ENCODE measurements at places on chromosomes 2 and 18. TPM values are rescaled to one million over a fixed set of nuclear protein-coding genes. Genes with fewer than 3 reads are reported as not detected.

DNA sequence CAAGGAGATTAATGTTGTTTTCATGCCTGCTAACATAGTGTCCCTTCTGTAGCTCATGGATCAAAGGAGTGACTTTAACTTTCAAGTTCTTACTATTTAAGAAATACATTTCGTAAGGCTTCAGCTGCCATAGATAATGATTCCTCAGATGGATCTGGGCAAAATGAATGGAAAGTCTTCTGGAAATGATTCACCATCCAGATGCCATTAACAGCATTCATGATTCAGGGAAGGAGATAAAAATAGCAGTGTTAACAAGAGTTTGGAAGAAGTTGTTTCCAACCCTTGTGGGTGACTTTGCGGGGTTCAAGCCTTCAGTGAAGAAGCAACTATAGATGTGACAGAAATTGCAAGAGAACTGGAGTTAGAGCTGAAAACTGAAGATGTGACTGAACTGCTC lies 17.0 kb downstream of the VRK2 start:
- DNase-seq, result no peak
- H3K4me3 ChIP-seq, result no peak overlapping the region
- peak overlapping the region; percentile 4 for H3K27ac ChIP-seq
- peaks cover 22% of the 10 kb centered on the region for H3K4me1 ChIP-seq

Gene GPR45
- total RNA-seq, result not detected

Gene KRTCAP3
- total RNA-seq, result 5.9 TPM

Gene SOX11
- total RNA-seq, result not detected

Gene ZNF236
- 25.7 TPM for total RNA-seq

Gene ALKAL2
- not detected for total RNA-seq

DNA sequence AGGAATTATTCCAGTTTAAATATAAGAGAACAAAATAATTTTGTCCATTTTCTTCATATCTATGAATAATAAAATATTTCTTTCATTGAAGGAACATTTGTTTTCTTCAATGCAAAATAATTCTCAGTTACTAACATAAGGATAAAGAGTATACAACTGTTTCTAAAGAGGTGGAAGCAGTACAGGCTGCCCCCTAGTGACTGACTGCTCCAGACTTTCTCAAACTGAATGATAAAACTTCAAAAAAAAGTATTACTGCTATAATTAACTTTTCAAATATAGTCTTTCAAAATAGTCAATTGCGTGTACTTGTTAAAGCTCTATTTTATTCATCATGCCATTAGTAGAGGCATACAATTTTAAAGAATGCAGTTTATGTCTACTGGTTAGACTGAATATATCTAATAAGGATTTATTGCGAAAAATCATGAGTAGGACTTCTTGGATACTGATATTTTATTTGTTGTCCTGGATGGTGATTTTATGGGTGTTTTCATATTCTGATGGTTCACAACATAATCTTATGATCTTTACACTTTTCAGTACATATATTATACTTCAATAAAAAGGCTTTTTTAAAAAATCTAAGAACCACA lies 100.1 kb downstream of the WDPCP start:
- H3K27me3 ChIP-seq, result no peaks in the 10 kb centered on the region
- peak; percentile 39 for DNase-seq
- no peaks in the 10 kb centered on the region for H3K36me3 ChIP-seq
- H3K4me1 ChIP-seq, result no peaks in the 10 kb centered on the region
- H3K27ac ChIP-seq, result no peak overlapping the region

Gene CLEC4F
- total RNA-seq, result not detected

GRCh38 chr18:45751766-45752165 lies 27.8 kb downstream of the SLC14A1 start:
- no peak overlapping the region for H3K4me3 ChIP-seq
- no peak overlapping the region for H3K27ac ChIP-seq
- H3K36me3 ChIP-seq, result no peaks in the 10 kb centered on the region
- H3K27me3 ChIP-seq, result peaks cover 17% of the 10 kb centered on the region
- H3K4me1 ChIP-seq, result no peaks in the 10 kb centered on the region
- no peak for DNase-seq

- H3K27ac ChIP-seq, result no peak overlapping the region
- DNase-seq, result no peak
- H3K4me1 ChIP-seq, result no peaks in the 10 kb centered on the region
- no peaks in the 10 kb centered on the region for H3K36me3 ChIP-seq
- peaks cover 6% of the 10 kb centered on the region for H3K27me3 ChIP-seq
These were observed 171.3 kb downstream of the TMEM18 start for GRCh38 chr2:505941-506340.

- H3K27me3 ChIP-seq, result no peaks in the 10 kb centered on the region
- H3K27ac ChIP-seq, result no peak overlapping the region
- no peak for DNase-seq
- no peak overlapping the region for H3K4me3 ChIP-seq
- no peaks in the 10 kb centered on the region for H3K4me1 ChIP-seq
These were observed 392.8 kb upstream of the MEIS1 start for GRCh38 chr2:66041902-66042657.

DNA sequence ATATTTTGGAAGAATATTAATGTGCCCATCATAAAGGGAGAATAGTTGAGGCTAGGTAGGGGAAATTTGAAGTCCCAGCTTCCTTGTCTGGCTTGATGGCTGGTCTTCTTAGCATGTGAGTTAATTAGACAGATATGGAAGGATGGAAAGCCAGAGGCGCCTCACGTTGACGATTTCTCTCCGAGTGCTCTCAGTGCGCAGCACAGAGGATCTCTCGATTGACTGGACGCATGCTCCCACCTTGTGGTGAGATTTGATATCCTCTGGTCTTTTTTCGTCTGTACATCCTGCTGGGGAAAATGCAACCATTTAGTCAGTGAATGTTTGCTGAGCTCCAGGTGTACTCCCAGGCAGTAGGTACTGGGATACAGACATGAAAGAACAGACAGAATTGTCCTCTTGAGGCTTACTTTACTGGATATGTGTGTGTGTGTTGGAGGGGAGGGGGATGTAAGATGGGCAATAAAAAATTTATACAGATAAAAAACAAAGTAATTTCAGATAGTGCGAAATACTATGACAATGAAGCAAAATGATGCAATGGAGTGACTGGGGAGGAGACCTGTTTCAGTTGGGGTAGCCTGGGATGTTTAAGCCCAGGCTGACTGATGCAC lies 66.9 kb upstream of the ZNG1B start:
- H3K27ac ChIP-seq, result no peak overlapping the region
- peaks cover 2% of the 10 kb centered on the region for H3K27me3 ChIP-seq
- H3K4me3 ChIP-seq, result no peak overlapping the region
- peak; percentile 78 for DNase-seq
- no peaks in the 10 kb centered on the region for H3K36me3 ChIP-seq

Gene CNRIP1
- not detected for total RNA-seq

DNA sequence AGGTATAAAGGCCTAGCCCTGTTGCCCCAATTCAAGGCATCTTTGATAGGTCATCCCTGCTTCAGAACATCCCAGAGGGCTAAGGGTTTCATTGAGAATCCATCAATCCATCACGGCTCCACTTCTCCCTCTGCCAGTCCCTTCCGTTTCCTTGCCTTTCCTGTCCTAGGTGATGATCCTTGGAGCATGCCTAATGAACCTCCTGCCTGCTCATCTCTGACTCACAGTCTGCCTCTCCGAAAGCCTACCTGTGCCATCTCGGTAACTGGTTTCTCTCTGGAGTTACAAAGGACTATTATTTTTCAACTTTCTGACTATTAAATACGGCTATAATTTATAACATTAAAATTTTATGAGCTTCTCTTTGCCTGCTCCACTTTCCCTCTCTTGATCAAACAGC lies 36.7 kb upstream of the OSBPL6 start:
- peaks cover 22% of the 10 kb centered on the region for H3K27me3 ChIP-seq
- no peaks in the 10 kb centered on the region for H3K36me3 ChIP-seq
- H3K4me3 ChIP-seq, result no peak overlapping the region
- no peak for DNase-seq
- no peaks in the 10 kb centered on the region for H3K4me1 ChIP-seq

GRCh38 chr2:217798743-217799562 lies 203.8 kb downstream of the TNS1 start:
- no peak overlapping the region for H3K4me3 ChIP-seq
- H3K27me3 ChIP-seq, result no peaks in the 10 kb centered on the region
- H3K4me1 ChIP-seq, result no peaks in the 10 kb centered on the region
- no peaks in the 10 kb centered on the region for H3K36me3 ChIP-seq
- H3K27ac ChIP-seq, result no peak overlapping the region

DNA sequence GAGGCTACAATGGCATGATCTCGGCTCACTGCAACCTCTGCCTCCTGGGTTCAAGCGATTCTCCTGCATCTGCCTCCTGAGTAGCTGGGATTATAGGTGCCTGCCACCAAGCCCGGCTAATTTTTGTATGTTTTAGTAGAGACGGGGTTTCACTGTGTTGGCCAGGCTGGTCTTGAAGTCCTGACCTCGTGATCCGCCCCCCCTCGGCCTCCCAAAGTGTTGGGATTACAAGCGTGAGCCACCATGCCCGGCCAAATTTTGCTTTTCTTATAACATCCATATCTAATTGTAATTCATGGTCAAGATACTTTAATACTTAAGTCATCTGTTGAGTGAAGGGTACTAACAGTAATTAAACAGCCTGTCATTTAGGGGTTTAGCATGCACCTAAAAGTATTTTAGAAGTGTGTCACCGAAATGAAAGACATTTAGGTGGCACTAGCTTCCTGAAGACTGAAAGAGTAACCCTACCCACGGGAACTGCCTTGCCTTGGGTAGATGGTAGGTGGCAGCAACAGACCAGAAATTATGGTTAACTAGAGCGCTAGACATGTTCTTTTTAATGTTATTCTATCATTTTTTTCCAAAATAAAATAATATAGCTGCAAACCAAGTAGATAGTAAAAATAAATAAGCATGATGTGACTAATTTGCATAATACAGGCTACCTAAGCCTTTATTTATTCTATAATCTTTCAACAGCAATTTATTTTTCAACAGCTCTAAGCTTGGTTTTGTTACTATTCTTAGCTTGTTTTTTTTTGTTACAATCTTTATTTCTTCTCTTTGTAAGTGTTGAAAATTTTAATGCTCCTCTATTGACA lies 8.6 kb upstream of the ACYP2 start:
- H3K4me3 ChIP-seq, result no peak overlapping the region
- peak; percentile 61 for DNase-seq
- H3K27ac ChIP-seq, result no peak overlapping the region
- H3K27me3 ChIP-seq, result peaks cover 2% of the 10 kb centered on the region
- H3K4me1 ChIP-seq, result peaks cover 9% of the 10 kb centered on the region
- H3K36me3 ChIP-seq, result no peaks in the 10 kb centered on the region

GRCh38 chr2:192559587-192559986 lies 364.9 kb upstream of the TMEFF2 start:
- no peak overlapping the region for H3K27ac ChIP-seq
- no peaks in the 10 kb centered on the region for H3K4me1 ChIP-seq
- H3K27me3 ChIP-seq, result no peaks in the 10 kb centered on the region
- no peaks in the 10 kb centered on the region for H3K36me3 ChIP-seq
- no peak for DNase-seq

Gene DYSF
- total RNA-seq, result 0.02 TPM

DNA sequence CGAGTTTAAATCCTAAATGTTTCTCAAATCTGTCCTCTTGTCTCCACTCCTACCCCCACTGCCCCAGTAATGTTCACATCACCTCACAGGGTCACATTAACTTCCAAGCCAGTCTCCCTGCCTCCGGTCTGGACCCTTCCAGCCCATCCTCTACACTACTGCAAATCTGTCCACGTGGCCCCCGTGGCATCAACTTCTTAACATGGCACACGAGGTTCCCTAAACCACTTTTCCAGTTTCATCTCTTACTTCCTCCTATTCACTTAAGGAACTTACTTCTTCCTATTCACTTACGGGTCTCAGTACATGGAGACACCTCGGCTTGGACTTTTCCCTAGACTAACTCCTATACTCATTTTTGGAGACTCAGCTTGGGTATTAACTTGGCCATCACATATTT lies 27.0 kb downstream of the MRPL33 start:
- H3K36me3 ChIP-seq, result no peaks in the 10 kb centered on the region
- H3K4me3 ChIP-seq, result no peak overlapping the region
- H3K4me1 ChIP-seq, result no peaks in the 10 kb centered on the region
- no peak for DNase-seq
- H3K27me3 ChIP-seq, result no peaks in the 10 kb centered on the region

- H3K4me3 ChIP-seq, result no peak overlapping the region
These were observed 134.9 kb upstream of the ZNF236 start for GRCh38 chr18:76687304-76687962.

Gene SLC9A2
- total RNA-seq, result 0.04 TPM

Gene TXNDC2
- not detected for total RNA-seq

Gene PKDCC
- total RNA-seq, result not detected

DNA sequence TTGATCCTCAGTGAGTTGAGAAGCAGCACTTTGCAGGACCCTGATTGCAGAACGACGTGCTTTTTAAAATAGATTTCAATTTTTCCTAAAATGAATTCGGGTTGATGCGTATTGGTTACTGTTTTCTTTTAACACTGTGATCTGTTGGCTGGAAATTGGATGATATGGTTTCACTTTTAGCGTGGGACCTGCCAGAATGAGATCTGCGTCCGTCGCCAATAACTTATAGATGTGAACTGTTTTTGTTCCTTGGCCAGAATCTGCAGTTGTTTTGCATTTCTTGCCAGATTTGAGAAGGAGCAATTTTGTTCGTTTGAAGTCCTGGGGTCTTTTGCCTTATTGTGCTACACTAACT lies 703 bp downstream of the UGGT1 start:
- DNase-seq, result peak; percentile 25
- peak overlapping the region; percentile 93 for H3K27ac ChIP-seq
- no peaks in the 10 kb centered on the region for H3K27me3 ChIP-seq
- H3K36me3 ChIP-seq, result peaks cover 11% of the 10 kb centered on the region

DNA sequence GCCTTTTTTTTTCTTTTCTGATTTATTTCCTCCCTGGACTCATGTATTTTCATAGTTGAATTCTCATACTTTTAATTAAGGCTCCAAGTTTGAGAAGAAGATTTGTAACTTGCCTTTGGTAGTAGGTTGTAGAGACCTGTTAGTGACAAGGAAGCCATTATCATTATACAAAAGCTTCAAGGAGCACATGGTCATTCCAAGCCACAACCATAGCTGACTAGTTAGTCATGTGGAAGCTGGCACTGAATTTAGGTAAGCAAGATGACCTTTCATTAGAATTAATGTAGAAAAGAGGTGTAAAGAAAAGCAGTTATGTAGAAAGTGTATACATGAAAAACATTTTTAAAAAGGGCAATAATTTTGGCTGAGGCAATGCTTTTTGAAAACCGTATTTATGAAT lies 89.7 kb downstream of the LRP1B start:
- DNase-seq, result no peak
- no peak overlapping the region for H3K27ac ChIP-seq
- H3K36me3 ChIP-seq, result no peaks in the 10 kb centered on the region
- no peaks in the 10 kb centered on the region for H3K4me1 ChIP-seq
- no peak overlapping the region for H3K4me3 ChIP-seq

GRCh38 chr2:236744716-236745115 lies 175.1 kb downstream of the ACKR3 start:
- H3K36me3 ChIP-seq, result no peaks in the 10 kb centered on the region
- no peak overlapping the region for H3K27ac ChIP-seq
- H3K4me1 ChIP-seq, result no peaks in the 10 kb centered on the region
- H3K27me3 ChIP-seq, result peaks cover 2% of the 10 kb centered on the region
- no peak overlapping the region for H3K4me3 ChIP-seq
- DNase-seq, result no peak

Gene ICOS
- total RNA-seq, result 161 TPM

Gene FAM110C
- total RNA-seq, result 0.96 TPM

Gene SULT1C2
- total RNA-seq, result not detected
